Kidney glomerular epithelial cell (primary cell): ENCODE measurements at places on chromosomes 13 and 19.
A peak's percentile ranks its signal among the peaks of the same experiment; 100 is the strongest.

DNA sequence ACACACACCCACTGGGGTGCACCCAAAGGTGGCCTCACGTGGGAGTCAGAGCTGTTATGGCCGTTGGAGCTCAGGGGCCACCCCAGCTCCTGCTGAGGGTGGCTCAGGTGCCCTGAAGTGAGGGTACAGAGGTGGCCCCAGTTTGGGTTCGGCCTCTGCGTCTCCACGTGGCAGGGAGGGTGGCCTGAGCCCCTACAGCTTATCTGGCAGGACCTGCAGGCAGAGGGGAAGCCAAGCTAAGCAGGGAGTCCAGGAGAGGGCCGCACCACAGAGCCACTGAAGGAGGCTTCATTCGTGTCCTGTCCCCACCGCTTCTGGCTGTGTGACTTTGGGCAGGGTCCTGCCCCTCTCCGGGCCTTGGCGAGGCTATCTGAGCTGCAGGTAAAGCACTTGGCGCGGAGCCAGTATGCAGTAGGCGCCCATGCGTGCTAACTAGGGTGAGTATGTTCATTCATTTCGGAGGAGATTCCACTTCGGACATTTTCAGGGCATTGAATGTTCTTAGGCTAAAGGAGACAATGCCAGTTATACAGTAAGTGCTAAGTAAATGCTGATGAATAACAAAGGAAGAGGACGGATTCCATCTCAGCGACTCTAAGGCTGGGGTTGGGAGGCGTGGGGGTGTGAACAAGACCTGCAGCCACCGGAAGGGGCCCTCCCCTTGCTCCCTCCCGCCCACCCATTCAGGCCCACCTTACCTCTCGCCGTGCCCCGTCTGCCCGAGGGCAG lies 4.9 kb downstream of the REX1BD start:
- DNase-seq = no peak

- peak; percentile 30 for DNase-seq
Observed at GRCh38 chr19:44753932-44754749, 5.6 kb downstream of the BCL3 start.

DNA sequence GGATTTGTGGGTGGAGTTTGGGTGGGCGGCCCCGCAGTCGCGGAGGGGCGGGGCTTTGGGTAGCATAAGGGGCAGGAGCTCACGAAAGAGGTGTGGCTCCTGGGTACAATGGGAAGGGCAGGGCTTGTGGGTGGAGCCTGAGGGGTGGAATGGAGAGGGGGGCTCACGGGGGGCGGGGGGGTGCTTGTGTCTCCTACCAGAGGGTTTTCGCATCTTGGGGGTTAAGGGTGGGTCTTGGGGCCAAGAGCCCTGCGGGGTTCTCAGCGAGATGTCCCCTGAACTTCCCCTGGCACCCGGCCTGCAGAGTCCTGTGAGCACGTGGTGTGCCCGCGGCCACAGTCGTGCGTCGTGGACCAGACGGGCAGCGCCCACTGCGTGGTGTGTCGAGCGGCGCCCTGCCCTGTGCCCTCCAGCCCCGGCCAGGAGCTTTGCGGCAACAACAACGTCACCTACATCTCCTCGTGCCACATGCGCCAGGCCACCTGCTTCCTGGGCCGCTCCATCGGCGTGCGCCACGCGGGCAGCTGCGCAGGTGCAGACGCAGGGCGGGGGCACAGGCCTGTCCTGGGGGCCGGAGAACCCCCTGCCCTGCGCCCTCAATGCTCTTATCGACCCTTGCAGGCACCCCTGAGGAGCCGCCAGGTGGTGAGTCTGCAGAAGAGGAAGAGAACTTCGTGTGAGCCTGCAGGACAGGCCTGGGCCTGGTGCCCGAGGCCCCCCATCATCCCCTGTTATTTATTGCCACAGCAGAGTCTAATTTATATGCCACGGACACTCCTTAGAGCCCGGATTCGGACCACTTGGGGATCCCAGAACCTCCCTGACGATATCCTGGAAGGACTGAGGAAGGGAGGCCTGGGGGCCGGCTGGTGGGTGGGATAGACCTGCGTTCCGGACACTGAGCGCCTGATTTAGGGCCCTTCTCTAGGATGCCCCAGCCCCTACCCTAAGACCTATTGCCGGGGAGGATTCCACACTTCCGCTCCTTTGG lies 5.1 kb downstream of the FSTL3 start:
- DNase-seq = no peak

DNA sequence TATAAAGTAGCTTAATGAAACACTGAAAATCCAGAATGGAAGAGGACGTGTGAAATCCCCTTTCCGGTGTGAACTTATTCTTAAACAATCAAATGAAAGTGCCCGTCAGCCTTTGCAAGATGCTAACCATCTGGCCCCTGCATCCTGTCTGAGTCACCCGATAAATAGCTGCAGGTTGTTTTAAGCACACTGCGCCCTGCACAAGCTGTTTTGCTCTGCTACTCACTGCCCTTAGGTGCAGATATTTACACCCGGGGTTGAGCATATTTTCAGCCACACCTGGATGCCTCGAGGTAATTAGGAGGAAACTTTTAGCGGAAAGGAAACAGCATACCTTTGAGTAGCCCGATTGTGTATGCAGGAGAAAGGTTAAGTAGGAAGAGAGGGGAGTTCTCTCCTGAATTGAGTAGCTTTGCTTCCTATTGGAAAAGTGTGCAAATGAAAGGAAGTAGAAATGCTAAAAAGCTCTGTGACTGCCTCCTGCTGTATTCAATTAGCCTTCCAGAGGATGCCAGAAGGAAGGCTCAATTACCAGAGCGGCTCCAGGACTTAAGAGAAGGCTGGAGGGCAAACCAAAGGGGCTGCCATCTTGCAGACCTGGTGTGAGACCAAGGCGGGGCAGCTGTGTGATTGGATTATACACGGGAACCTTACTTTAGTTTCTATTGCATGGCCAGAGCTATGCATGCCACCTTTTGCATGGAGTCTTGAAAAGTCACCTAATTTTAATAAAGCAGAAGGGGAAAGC lies 42.5 kb downstream of the IRS2 start:
- DNase-seq = peak; percentile 39

DNA sequence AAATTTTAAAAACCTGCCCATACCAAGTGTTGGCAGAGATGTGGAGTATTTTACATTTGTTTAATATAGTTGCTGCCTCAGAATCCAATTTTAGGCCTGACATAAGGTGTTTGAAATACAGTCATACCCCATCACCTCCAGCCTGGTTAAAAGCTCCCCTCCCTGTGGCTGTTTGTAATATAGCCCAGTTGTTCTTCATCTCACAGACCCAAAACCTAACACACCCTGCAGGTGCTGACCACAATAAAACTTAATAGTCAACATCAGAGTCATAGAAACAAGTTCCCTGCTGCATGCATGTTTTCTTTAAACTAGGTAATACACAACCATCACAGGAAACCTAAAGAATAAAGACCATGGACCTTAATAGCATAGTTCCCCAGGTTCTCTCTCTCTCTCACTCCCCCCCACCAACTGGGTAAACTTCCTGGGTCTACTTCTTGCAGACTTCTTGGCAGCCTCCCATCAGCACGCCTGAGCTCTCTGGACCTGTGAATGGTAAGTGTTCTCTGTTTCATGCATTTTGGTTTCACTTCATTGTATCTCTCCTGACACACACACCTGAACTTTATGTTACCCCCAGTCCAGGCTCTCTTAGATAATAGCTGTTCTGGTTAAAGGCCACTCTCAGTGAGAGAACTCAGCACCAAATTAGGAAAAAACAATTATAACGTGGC lies 1369.9 kb downstream of the EFNB2 start:
- no peak for DNase-seq

GRCh38 chr13:49844181-49844580 lies 51.7 kb upstream of the KPNA3 start:
- DNase-seq = no peak

DNA sequence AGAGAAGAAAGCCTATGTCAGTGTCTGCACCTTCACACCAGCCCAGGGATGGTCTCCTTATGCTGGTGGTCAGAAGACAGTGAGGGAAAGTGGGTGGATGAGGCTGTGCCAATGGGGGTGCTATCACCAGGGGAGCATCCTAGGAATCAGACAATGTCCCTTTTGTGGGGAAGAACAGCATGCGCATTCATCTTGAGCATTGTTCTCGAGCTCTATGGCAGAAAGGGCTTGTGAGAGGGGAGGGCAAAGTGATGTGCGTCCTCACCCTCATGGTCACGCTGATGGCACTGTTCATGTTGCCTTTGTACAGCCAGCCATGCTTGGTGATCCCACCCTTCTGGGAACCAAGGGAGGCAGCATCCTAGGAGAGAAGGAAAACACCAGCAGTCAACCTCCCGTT lies 56.1 kb downstream of the DOCK9 start:
- no peak for DNase-seq

GRCh38 chr19:6632002-6632621 lies 37.8 kb downstream of the TNFSF14 start:
- DNase-seq = peak; percentile 81

DNA sequence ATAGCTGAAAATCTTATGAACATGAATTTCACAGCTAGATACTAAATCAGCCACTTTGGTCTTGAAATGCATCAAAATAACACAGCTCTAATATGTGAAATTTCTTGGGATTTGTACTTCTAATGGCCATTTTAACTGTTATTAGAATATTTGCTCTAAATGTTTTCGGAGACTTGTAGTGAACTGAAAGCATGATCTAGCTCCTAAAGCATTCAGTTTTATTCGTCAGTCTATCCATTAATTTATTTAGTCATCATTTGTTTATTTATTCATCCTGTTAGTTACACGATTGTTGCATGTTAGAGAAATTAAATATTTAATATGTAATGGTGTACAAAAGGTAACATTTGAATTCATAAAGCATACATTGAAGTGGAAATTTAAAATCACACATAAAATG lies 1132.7 kb downstream of the SLITRK1 start:
- DNase-seq = no peak

DNA sequence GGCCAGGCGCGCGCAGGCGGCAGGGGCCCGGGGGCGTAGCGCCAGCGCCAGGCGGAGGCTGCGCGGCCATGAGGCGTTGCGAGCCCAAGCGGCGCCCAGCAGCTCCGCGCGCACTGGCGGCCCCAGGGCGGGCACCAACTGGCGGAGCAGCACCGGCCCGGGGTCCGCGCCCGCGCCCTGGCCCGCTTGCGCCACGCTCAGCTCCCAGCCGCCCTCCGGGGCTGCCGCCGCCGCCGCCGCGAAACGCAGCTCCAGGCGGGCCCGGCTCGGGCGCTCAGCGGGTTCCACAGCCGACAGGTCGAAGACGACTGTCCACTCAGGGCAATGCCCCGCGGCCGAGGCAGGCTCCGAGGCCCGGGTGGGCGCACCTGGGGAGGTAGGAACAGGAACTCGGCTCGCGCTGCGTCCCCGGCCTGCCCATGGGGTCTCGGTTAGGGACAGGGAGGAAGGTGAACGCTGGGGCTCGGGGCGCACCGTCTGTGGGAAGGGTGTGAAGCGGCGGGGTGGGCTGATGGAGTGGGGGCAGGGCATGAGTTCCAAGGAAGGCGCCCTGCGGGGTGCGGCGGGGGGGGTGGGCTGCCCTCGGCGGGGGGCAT lies 26.8 kb downstream of the CERS1 start:
- DNase-seq = no peak

DNA sequence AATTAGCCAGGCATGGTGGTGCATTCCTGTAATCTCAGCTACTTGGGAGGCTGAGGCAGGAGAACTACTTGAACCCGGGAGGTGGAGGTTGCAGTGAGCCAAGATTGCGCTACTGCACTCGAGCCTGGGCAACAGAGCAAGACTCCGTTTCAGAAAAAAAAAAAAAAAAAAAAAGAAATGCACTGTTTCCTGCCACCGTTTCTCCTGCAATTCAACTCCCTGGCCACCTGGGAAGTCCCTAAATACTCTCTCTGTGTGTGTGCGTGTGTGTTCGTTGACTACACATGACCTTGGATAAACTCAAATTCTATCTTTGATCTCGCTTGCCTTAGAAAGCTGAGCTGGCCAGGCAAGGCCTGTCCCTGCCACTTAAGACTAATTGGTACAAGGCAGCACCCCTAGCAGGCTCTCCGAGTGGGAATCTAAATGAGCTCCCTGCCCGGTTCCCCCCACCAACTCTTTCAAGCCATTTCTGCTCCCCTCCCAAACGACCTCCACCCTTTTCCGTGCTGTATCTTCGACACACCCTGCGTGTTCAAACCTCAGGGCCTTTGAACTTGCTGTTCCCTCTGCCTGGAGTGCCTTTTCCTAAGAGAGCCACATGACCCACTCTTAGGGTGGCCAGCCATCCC lies 5.2 kb upstream of the BCAT2 start:
- DNase-seq = no peak

DNA sequence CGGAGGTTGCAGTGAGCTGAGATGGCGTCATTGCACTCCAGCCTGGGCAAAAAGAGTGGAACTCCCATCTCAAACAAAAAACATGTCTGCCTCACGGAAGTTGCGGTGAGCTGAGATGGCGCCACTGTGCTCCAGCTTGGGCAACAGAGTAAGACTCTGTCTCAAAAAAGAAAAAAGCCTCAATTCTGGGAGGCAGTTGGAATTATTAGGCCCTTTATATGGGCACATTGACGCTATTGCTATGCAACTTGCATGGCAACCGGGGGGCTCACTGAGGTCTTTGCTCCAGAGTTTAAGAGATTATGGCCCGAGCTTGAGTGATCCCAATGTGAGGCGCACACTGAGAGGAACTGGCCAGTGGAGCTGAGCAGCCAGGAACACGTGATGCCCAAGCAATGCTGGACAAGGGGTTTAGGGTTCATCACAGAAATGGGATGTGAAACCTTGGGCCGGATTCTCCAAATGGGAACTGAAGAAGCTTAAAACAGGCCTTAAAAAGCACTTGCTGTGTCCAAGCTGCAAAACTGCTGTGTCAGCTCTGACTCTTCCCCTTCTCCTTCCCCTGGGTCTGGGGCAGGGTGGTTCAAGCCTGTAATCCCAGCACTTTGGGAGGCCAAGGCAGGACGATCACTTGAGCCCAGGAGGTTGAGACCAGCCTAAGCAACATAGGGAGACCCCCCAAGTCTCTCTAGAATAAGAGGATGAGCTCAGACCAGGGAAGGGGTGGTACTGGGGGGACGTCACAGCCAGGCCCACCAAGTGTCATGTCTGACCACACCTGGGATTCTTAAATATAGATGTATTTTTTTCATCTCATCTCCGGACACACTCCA lies 2.5 kb downstream of the FTL start:
- no peak for DNase-seq

DNA sequence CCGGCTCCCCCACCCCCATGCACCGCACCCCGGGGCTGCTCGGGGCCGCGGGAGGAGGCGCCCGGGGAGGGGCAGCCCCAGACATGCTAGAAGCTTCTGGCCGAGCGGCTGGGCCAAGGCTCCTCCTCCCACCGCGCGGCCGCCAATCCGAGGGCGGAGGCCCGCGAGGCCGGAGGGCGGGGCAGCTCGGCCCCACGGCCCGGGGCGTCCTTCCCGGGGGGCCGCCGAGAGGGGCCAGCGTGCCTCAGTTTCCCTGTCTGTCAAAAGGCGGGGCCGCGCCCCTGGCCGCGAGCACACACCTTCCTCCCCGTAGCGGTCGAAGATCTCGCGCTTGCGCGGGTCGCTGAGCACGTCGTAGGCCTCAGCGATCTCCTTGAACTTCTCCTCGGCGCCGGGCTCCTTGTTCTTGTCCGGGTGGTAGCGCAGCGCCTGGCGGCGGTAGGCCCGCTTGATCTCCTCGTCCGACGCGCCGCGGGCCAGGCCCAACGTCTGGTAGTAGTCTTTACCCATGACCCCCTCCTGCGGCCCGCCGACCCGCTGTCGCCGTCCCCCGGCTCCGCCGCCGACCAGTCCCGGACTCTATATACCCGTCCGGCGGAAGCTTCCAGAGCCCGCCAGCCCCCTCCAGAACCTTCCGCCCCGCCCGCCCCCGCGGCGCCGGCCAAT lies at the start of gene DNAJB1:
TSS of gene DNAJB1 (minus strand) at position 558 of the 666 bp plus-strand sequence. CDS start at position 510, 48 bp downstream.
- peak; percentile 34 for DNase-seq
